Activated CD8-positive, alpha-beta memory T cell treated with anti-CD3 and anti-CD28 coated beads for 1 hour (primary cell): ENCODE measurements at places on chromosomes 3 and 15.

DNA sequence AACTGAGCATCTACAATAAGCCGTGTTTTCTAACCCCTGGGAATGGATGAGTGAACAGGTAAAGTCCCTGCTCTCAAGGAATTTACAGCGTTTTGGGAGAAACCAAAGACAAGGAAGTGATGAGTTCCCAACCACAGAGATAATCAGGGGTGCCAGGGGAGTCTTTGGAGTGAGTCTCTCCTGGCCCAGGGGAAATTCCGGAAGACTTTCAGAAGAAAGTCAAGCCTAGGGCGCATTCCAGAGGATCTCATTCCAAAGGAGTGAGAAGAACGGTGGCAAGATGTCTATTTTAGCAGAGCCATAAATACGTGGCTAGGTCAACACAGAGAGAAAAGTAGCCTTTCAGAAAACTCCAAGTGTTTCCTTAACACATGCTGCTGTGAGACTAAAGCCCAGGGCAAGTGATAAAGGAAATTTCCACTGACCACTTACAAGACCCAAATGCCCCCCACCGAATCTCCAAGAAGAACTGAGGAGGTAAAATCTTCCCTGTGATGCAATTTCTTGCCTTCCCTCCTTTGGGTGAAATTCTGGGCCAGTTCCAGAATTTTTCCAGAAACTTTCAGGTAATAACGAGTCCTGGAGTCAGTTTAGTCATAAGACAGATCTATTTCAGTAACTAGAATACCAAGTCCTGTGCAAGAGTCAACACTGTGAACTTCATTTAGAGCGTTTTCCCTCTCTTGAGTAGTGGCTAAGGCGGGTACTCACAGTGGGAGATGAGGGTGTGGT lies 437.4 kb downstream of the NR2F2 start:
- no peak for DNase-seq

DNA sequence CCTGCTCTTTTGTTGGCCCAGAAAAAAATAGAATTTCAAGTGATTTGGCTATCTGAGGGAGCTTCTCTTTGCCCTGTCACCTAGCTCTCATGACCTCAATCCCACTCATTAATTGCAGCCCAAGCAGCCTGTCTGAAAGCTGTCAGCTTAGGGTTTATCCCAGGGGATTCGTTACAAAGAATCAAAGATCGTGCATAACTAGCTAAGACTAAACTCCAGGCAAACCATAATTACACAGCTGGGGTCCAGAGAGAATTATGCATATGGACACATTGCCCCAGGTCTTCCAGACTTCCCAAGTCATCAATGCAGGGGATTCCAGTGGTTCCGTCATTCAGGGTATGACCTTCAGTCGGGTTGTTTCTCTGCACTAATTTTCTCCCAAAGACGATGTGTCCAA lies 91.6 kb upstream of the CBLB start:
- no peak for DNase-seq

GRCh38 chr15:90685591-90686434 lies 31.3 kb upstream of the BLM start:
- no peak for DNase-seq

GRCh38 chr3:175430983-175431773 lies 572.0 kb downstream of the NAALADL2 start:
- no peak for DNase-seq

DNA sequence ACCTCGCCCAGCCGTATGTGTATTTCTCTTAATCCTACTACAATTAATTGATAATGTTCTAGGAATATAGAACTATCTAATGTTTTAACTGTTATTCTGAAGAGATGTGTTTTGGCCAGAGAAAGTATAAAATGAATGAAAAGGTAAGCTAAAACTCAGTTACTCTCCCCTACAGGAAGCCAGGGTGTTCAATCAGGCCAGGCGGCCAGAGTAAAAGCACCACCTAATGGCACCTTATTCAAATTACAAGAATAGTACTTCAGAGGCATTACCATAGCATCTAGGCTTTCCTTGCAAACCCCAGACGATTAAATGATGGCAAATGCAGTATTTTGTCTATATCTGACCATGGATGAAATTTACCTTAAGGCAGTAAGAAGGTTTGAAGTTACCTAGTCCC lies 10.4 kb downstream of the SLC12A8 start:
- no peak for DNase-seq

GRCh38 chr15:55587321-55588069 lies 650 bp downstream of the PYGO1 start:
- DNase-seq = no peak

DNA sequence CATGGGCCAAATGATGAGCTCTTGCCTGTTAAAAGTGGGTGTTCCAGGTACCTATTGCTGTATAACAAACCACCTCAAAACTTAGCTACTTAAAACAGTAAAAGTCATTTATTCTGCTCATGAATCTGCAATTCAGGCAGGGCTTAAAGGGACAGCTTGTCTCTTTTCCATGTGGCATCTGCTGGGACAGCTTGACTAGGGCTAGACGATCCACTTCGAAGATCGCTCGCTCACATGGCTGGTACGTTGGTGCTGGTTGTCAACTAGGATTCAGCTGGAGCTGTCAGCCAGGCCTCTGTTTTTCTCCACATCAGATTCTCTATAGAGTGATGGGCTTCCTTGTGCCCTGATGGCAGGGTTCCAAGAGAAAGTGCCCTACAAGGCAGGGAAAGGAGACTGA lies 581.3 kb downstream of the NTRK3 start:
- DNase-seq = no peak

GRCh38 chr15:51619331-51620035 lies 3.1 kb downstream of the DMXL2 start:
- DNase-seq = no peak

- DNase-seq = no peak
Measured at GRCh38 chr3:126392246-126392645, 2.5 kb upstream of the CFAP100 start.

- DNase-seq = no peak
Measured at GRCh38 chr3:42544492-42545283, 37.1 kb downstream of the SEC22C start.
